ENCODE measurements at places on chromosomes 12 and 14. TPM values are rescaled to one million over a fixed set of nuclear protein-coding genes. Genes with fewer than 3 reads are reported as not detected.

DNA sequence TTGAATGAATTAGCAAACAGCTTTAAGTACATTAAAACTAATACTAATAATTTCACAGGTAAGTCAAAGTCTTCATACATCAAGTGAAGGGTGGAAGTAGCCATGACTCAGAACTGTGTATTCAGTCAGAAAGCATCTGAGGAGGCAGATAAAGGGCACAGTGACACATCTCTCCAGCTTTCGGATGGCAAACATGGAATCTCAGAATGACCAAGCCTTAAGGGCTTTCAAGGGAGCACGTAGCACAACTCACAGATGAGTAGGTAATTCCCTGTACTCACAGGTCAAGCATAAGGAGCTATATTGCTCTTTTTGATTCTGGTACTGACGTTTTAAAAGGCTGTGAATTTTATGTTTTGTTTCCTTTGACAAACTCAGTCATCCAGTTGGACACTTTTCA lies 56.0 kb downstream of the MDGA2 start:
- no peak for DNase-seq

DNA sequence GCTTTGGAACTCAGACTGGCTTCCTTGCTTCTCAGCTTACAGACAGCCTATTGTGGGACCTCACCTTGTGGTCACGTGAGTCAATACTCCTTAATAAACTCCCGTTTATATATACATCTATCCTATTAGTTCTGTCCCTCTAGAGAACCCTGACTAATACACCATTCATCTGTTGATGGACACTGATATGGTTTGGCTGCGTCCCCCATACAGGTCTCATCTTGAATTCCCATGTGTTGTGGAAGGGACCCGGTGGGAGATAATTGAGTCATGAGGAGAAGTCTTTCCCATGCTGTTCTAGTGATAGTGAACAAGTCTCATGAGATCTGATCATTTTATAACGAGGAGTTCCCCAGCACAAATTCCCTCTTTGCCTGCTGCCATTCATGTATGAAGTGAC lies 57.0 kb downstream of the OTOGL start:
- no peak for DNase-seq

Gene RNASE1
- total RNA-seq = 222 TPM

DNA sequence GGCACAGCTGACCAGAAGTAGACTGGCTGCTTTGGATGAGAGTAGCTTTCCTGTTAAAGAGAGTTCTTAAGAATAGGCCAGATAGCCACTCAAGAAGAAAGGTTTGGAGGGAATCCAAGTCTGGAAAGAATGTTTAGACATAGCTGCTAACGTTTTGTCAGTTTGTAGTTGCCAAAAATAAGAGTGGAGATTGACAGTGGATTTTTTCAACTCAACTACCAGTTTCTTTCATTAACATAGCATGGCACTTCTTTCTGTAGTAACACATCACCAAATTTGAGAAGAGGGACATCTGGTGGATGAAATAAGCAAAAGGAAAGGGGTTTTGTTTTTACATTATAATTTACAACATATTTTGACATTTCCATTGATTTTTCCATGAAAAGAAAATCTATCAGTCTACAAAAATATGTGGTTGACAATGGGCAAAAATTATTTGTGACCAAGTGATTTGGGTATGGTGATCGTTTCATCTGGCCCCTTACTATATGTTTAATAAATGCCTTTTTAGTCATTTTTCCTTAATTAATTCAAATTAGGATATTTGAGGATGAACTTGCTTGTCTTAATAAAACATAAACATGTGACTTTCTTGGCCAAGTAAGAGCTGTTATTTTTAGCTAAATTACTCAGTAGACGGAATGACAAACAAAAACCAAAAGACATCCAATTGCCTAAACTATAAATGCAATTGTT lies 71.1 kb downstream of the PTPRR start:
- DNase-seq = no peak
